ENCODE measurements at places on chromosomes 12 and 14.

- no peak for DNase-seq
Measured at GRCh38 chr12:88802096-88802706, 221.9 kb upstream of the KITLG start.

GRCh38 chr14:41570415-41571155 is 36.1 kb upstream of the LRFN5 start:
- no peak for DNase-seq

DNA sequence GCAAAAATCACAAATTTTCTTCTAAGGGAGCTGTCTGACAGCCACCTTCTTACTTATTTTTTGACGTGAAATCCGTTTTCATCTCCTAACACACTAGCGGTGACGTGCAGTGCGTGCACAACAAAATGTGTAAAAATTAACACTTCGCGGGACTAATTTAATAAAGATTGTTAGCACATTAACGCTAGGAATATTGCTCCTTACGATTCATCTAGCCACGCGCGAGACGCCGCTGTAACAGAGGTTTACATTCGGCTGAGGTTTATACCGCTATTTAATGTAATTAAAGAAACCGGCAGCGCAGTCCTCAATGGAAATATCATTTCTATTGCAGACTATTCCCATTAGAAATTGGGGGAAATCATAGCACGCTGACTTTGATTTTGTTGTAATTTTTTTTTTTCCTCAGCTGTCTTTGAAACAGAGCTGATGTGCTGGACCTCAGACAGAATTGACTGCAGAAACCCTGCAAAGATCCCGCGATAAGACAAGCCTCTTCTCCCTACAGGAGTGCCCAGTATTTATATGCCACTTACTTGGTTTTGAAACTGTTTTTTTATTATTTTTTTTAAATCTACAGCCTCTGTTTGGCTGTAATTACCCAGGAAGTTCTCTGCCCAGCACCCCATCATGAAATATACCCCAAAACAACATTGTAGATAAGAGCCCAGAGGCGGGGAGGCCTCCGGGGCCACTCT is 31.2 kb downstream of the BCL11B start:
- no peak for DNase-seq

GRCh38 chr12:95790917-95791849 is 619 bp upstream of the NTN4 start:
- DNase-seq, result no peak

DNA sequence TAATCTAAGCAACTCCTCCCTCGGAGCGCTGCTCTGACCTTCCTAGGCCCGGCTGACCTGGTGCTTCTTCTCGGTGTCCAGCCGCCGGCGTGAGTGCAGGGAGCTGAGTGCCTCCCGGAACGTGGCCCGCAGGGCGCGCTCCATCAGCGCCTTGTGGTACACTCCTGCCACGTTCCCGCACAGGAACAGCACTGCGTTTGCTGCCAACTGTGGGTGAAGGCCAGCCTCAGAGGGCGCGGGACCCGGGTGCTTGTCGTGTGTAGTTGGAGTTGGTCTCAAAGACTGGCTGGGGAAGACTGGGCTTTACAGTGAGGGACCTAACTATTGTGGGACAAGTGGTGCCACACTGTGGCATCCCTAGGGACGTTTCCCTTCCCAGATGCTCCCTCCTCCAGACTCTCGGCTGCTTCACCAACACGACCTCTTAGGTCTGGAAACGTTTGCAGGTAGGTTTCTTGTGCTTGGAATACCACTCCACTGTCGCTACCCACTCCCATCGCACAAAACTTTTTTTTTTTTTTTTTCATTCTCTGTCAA is 3.1 kb downstream of the ADCY4 start:
- DNase-seq, result no peak

- no peak for DNase-seq
Measured at GRCh38 chr14:104788161-104788818, 7.3 kb downstream of the AKT1 start.

DNA sequence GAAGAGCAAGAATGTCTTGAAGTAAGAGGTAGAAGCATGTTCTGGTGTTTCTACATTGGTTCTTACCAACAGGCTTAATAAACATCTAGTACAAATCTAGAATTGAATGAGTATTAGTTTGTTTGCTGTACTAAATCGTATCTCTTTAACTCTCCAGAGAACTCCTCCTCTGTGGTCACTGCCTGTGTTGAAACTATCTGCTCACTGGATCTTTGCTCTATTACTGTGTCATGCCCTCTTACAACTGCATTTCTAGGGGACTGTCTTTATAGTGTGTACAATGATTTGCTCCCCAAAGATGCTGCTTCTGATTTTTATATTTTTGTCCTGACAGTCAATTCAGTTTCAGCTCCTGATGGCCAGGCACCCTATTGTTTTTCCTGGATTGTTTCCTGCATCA is 50.1 kb upstream of the E2F7 start:
- no peak for DNase-seq

GRCh38 chr14:76882651-76883050 is 56.4 kb downstream of the LRRC74A start:
- no peak for DNase-seq

GRCh38 chr12:128079446-128079845 is 187.5 kb upstream of the TMEM132C start:
- DNase-seq, result no peak

DNA sequence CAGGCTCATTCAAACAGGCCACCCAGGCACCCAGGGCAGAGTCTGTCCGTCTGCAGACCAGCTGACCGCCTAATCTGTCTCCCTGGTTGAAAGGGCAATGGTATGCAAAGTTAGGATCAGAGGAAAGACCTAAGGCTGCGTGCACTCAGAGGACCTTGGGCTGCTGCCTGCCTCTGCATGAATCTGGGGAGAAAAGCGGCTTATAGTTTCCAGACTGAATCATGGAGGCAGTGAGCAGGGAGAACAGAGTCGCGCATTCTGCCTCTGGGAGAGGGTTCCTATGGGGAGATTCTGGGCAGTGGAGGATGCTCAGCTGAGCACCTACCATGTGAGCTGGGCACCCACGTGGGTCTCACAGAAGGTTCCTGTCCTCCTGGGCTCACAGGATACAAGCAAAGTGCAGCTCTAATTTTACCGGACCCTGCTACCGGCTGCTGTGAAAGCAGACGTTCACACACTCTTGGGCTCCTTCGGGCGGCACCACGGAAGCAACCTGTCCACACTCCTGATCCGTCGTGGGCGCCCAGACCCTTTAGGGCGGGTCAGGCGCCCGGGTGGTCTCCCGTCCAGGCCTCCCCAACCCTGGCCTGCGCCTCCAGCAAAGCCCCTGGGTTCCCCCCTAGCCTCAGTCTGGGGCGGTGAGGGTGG is 772 bp downstream of the SCARB1 start:
- DNase-seq, result no peak

GRCh38 chr14:92471919-92472318 is 41.7 kb upstream of the RIN3 start:
- no peak for DNase-seq

DNA sequence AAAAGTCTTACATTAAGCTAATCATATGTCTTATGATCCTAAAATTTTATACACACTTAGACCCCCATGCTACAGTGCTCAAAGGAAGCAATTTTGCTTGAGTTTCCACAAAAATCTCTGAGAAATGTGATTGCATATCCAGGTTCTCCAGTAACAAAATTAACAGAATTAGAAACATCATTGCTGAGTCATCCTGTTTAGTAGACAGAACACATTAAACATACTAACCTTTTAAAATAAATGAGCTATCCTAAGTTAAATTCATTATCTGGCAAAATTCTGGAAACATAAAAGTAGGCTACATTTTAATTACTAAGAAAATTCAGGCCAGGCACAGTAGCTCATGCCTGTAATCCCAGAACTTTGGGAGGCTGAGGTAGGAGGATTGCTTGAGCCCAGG is 94.7 kb downstream of the DENND5B start:
- DNase-seq, result no peak

GRCh38 chr12:111425655-111426054 is 19.9 kb downstream of the SH2B3 start:
- DNase-seq, result no peak

- no peak for DNase-seq
Measured at GRCh38 chr14:32985866-32986265, 47.2 kb downstream of the NPAS3 start.

- no peak for DNase-seq
Measured at GRCh38 chr12:47388712-47389111, 309.0 kb upstream of the AMIGO2 start.

DNA sequence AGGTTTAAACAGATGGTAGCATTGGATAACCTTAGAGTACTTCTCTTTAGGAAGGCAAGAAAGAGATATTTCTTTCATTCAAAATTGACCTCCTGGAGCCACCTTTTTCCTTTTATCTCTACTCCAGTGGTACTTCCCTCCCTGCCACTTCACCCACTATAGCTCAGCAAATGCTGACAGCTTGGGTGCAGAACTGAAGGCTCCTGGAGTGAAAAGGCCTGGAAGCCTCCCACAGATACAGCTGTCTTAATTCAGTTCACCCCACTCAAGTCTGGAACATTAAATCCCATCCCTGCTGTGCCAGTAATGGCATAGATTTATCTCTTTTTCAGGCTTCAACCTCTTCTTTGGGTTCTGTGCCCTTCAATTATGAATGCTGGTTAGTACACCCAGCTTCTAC is 140.3 kb downstream of the NEDD1 start:
- no peak for DNase-seq

- no peak for DNase-seq
Measured at GRCh38 chr14:75752907-75753594, 92.0 kb downstream of the TTLL5 start.

- DNase-seq, result no peak
Measured at GRCh38 chr14:105165761-105166485, 2.7 kb downstream of the JAG2 start.

DNA sequence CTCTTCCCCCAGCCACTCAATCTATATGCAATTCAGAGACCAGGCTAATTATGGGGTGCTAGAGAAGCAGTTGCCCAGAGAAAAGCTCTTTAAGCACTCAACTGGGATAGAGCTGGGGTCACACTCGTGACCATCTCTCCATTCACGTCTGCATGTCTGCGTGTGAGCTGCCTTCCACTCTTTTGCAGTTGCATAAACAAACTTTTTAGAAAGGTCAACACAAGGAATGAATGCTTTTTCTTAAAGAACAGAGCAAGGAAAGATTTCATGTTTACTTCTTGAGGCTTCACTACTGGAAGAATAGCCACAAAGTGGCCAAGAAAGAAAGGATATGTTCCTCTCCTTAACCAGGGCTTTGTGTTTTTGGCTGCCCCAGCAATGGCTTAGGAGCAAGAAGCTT is 151.1 kb downstream of the SAMD4A start:
- no peak for DNase-seq

DNA sequence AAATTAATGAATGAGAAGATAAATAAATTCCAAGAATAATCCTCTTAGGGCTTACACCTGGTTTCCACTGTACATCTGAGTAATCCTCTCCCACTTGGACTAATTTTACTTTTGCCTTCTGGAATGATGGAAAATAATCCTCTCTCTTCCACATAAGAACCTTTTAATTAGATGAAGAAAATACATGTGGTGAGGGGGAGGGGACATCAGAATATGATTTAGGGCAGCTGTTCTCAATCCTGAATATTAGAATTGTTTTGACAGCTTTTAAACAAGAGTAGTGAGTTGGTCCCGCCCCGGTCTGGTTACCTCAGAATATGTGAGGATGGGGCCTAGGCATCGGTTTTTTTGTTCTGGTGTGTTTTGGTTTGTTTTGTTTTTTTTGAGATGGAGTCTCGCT is 51.5 kb downstream of the HECTD4 start:
- no peak for DNase-seq

DNA sequence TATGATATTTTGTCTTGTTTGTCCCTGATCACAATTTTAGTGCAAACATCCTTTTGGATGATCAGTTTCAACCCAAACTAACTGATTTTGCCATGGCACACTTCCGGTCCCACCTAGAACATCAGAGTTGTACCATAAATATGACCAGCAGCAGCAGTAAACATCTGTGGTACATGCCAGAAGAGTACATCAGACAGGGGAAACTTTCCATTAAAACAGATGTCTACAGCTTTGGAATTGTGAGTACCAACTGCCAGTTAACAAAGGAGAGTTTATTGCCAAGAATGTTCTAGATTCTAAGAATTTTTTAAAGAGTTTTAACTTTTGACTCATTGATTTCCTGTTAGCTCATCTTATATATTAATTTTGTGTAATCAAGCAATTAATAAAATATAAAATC is 55.4 kb downstream of the IRAK3 start:
- no peak for DNase-seq

GRCh38 chr12:22355011-22355580 is 20.6 kb upstream of the ST8SIA1 start:
- DNase-seq, result no peak

- DNase-seq, result no peak
Measured at GRCh38 chr12:47785036-47785886, 12.2 kb downstream of the SLC48A1 start.

DNA sequence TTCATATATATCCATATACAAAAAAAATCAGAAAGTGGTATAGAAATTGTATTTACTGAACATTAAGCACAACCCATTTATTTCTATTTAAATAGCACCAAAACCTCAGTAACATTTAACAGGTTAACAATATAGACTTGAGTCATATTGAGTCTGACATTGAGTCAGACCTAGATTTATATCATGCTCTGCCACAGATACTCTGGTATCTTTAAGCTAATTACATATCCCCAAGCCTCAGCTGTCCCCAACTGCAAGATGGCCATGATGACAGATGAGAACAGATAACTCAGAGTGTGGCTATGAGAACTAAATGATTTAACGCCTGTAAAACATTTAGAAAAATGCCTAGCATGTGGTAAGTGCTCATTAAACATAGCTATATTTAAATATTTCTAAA is 40.3 kb downstream of the IFNG start:
- DNase-seq, result no peak

DNA sequence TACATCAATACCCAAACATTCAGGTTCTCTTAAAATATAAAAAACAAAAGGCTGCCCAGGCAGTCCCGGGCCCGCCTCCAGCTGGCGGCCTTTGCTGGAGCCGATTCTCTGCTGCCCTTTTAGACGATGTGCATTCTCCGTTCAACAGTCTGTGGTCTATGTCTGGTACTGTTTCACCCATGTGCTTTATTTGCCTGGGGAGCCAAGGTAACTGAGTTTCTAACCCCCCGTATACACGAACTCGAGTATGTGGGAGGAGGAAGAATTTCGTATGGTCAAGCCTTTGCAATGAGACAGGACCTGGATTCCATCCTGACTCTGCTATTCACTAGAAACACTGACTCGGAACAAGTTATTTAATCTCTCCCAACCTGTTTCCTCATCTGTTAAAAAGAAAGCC is 54.1 kb upstream of the GPR68 start:
- DNase-seq, result no peak

DNA sequence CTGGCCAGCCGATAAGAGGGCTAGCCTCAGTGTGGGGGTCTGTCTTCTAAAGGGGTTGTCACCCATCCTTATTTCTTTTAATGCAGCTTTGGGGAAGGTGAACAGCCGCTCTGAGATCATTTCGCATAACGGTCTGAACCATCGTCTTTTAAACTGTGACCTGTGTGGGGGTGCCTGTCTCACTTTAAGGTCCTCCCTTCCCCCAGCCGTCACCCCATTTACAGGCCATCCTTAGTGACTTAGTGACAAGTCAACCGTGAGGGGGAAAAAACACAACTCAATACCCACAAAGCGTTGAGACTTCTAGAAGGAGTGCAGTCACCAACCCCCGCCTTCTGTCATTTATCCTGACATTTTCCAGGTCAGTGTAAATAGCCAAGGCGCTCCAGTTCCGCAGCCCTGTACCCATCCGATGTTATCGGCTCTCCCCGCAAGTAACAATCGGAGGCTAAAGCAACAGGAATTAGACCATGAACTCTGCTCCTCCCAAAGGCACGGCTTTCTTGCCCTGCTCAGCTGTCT is 505 bp upstream of the DENND5B start:
- DNase-seq, result no peak

Data from cortex of kidney (tissue), 1 donor.